ENCODE measurements at places on chromosomes 1 and 21.

DNA sequence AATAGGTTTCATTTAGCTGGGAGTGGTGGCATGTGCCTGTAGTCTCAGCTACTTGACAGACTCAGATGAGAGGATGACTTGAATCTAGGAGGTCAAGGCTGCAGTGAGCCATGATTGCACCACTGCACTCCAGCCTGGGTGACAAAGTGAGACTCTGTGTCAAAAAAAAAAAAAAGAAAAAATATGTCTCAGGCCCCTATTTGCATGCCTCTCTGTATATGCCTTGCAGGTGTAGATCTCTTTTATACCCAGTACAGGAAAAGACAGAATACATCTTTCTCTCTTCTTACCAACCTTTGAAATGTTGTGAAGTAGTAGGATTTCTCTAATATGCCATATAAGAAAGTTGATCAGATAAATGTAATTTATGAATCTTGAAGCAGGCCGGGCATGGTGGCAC lies 6.4 kb downstream of the CNR2 start:
- DNase-seq: no peak

- no peak for DNase-seq
Measured at GRCh38 chr1:3312898-3313575, 141.4 kb upstream of the ARHGEF16 start.

GRCh38 chr21:41671859-41672542 lies 94.9 kb downstream of the RIPK4 start:
- DNase-seq: no peak

GRCh38 chr1:230681599-230681998 lies 32.3 kb downstream of the AGT start:
- DNase-seq: peak; percentile 51

GRCh38 chr1:154402409-154402921 lies 2.7 kb upstream of the IL6R start:
- no peak for DNase-seq

Measured in NCI-H446 treated with DMSO at 0.1 percent for 48 hours (cell line).